Hematopoietic multipotent progenitor cell (in vitro differentiated cells): ENCODE measurements at places on chromosomes 7 and 10.

DNA sequence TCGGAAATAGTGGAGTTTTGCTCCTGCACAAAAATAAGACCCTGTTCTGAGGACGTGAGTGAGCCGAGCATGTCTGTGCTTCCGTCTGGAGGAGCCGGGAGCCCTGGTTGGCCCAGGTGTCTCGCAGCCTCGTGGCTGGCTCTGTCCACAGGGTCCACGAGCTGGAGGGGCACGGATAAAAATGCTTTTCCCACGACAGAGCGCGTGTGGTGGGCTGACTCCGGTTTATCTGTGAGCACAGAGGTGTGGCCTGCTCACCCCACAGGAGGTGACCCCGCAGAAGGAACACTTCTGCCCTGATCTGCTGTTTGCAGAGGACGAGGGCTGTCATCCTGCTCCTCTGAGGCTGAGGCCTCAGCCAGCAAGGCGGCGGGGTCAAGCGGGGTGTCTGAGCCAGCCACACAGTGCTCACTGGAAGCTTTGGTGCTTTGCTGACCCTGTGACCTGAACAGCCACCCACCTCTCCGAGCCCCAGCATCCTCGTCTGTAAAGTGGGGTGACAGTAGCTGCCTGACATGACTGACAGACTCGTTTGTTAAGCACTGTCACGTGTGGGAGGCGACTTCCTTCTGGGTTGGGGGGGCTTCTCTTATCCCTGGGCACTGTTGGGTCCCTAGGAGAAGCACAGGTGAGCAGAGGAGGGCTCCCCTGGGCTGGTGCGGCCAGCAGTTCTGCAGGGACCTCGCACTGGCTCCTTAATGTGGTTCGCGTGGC, 162.5 kb downstream of the DNAJB6 start:
- DNase-seq = no peak

DNA sequence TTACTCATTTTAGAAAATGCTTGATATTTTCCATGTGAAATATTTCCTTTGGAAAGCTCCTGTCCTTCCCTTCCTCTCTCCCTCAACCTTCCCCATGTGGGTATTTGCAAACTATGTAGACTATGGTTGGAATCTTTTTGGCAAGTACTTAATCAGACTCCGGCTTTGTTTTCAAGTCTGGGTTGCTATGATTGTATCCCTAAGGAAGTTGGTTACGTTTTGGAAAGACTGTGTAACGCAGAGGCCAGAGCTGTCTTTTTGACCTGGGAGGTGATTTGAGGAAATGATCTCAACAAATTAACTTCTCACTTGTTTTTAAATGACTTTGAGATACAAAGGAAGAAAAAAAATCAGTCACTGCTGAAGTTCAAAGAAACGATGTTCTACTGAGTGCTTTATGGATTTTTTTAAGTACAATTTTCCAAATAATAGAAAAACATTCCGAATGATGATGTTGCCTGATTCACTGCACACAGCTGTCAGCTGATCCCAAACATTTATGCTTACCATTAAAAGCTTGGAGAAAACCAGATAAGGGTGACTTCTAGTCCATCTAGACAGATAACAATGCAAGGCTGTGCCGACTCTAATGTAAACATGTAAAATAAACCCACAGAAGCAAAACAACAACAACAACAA, 145.5 kb upstream of the CELF2 start:
- DNase-seq = no peak

- DNase-seq = no peak
Measured at GRCh38 chr7:64802699-64803098, 8.5 kb downstream of the ZNF138 start.

- no peak for DNase-seq
Measured at GRCh38 chr7:159114096-159114495, 30.6 kb downstream of the VIPR2 start.

- no peak for DNase-seq
Measured at GRCh38 chr7:80216996-80217842, 82.6 kb downstream of the GNAI1 start.
